ENCODE measurements at places on chromosomes 12 and 14. TPM values are rescaled to one million over a fixed set of nuclear protein-coding genes. Genes with fewer than 3 reads are reported as not detected.

KCNA1 gene
- not detected for total RNA-seq

NFE2 gene
- total RNA-seq, result not detected

FGF23 gene
- total RNA-seq, result not detected

AP5M1 gene
- 73.5 TPM for total RNA-seq

KCNJ8 gene
- 2.1 TPM for total RNA-seq

BICD1 gene
- 64.0 TPM for total RNA-seq

CNTN1 gene
- 2.0 TPM for total RNA-seq

NXPH4 gene
- 0.40 TPM for total RNA-seq

C14orf180 gene
- total RNA-seq, result not detected

CDCA3 gene
- total RNA-seq, result 1.3 TPM

ERC1 gene
- 79.3 TPM for total RNA-seq

DNA sequence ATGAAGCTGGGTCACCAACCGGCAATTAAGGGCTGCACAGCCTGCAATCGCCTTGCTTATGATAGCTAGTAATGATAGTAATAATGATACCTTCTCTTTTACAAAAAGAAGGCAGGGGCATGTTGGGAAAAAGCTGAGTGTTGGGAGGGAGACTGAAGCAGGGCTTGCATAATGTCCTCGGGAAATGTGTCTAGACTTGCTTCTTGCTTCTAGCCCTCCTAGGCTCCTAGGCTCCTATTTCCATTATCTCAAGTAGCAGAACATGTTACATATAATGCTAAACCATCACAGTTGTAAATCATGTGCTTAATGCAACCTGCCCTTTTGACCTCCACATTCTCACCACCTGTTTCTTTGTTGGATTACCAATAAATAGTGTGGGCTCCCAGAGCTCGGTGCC lies 18.7 kb downstream of the RERGL start:
- no peak for DNase-seq

DNA sequence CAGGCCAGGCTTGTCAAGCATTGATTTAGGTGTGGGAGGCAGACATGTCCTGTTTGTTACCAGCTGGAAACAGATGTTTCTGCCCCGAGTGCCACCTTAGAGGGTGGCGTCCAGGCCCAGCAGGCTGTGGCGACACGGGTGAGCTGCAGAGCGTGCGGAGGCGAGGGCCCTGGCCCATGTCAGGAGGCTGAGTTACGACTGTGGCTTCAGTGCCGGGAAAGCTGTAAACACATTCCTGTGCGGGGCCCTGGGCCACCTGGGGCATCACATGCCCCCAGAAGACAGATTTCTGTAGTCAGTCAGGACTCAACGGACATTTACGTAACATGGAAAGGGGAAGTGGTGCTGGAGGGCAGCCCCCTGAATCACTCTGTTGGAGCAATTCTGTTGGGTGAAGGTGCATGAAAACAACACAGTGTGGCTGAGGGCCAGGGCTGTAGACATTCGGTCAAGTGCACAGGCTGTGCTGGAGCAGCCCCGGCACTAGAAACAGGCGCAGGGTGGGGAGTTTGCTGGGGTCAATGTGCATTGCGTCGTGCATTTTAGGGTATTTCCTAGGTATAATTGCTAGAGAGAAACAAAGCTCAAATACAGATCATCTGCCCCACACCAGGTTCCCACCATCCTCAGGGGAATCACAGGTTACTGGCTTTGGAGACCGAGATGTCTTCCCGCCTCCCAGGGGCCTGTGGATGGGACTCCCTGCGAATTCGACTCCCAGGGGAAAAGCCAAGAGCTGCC lies 291.8 kb downstream of the TMEM121 start:
- no peak for DNase-seq

DNA sequence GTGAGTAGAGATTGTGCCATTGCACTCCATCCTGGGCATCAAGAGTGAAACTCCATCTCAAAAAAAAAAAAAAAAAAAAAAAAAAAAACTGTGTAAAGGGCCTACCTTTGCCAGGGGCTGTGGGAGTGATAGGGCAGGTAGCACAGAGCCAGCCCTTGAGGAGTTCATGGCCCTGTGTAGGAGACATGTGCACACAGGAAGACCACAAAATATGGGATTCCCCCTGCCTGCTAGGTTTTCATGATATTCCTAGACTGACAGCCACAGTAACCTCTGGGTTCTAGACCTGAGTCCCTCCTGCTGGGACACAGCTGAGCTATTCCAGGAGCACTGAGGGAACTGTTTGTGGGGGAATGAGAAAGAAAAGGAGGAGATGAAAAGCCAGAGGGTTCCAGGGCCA lies 8.3 kb upstream of the SPTSSA start:
- DNase-seq, result no peak

DNA sequence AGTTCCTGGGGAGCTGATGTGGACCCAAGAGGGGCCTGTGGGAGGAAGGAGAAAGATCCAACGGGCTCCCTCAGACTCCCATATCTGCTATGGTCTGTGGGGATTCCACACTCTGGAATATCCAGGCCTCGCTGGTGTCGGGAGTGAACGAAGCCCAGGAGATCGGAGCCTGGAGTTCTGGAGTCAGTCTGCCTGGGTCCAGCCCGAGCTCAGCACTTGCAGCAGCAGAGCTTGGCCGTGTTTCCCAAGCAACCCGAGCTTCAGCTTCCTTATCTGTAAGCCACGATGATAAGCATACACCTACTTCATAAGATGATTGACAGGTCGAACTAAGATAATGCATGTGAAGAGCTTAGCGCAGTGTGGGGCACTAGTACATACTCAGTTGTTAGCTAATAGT lies 10.1 kb downstream of the LTBP2 start:
- DNase-seq, result no peak

DNA sequence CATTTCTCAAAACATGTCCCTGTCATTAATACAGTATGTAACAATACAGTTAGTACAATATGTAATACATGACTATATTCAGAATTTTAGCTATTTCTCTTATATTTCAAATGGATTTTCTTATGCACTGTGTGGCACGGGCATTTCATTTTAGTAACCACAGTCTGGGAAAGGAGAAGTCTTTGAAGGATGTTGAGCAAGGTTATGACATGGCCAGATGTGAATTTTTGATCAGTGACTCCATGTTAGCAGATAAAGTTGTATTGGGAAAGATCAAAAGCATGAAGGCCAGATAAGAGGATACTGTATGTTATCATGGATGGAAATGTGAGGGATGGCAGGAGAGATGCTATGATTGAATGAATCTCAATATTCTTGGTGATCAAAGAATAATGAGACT lies 285.2 kb downstream of the NAV3 start:
- no peak for DNase-seq

GRCh38 chr12:32198555-32198954 lies 91.9 kb downstream of the BICD1 start:
- DNase-seq, result peak; percentile 61

- DNase-seq, result no peak
Measured at GRCh38 chr12:93061473-93062419, 132.7 kb upstream of the EEA1 start.

GRCh38 chr12:103858953-103859601 lies 18.0 kb upstream of the NT5DC3 start:
- DNase-seq, result peak; percentile 99

GRCh38 chr12:110533607-110534006 lies 31.5 kb downstream of the RAD9B start:
- DNase-seq, result no peak

DNA sequence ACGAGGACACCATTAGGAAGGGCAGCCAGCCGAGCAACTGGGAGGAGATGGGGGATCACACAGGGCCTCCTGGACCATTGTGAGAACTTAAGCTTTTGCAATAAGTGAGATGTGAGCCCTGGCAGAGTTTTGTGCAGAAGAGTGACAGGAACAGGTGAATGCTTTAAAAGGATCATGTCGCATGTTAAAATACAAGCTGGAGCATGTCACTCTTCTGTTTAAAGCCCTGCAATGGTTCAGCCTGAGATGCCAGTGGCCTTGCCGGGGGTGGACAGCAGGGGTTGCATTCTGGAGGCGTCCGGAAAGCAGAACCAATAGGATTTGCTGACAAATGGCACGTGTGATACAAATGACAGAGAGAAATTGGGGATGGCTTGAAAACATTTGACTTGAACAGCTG lies 137.5 kb upstream of the RFLNA start:
- no peak for DNase-seq

- peak; percentile 23 for DNase-seq
Measured at GRCh38 chr14:30620178-30620577, 1.9 kb upstream of the SCFD1 start.

DNA sequence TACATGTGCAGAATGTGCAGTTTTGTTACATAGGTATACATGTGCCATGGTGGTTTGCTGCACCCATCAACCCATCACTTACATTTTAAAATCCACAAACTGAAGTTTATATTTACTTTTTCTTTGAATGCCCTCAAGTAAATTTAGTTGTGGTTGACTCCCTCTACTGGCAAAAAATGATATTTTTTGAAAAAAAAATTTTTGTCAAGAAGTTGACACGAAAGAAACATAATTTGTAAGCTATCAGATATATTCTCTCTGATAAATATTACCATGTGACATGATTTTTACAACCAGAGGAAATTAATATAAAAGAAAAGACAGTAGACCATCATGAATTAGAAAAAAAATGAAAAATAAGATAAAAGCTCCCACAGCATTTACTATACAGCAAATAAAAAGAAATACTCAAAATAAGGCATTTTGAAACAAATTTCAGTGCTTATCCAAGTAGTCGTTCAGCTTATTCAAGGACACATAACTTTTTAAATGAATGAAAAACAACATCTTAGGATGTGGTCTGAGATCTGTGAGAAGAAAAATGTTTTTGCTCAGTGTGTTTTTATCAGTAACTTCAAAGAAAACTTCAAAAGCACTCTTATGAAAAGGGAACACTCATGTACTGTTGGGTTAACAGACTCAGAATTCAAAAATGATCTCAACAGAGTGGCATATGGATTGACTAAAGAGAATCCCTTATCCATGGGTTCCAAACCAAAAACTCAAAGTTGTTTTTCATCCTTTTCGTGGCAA lies 30.0 kb upstream of the GRIP1 start:
- peak; percentile 32 for DNase-seq

GRCh38 chr12:9725213-9725870 lies 7.6 kb downstream of the CLECL1 start:
- DNase-seq, result no peak

GRCh38 chr12:130405332-130405731 lies 67.6 kb downstream of the PIWIL1 start:
- DNase-seq, result no peak

DNA sequence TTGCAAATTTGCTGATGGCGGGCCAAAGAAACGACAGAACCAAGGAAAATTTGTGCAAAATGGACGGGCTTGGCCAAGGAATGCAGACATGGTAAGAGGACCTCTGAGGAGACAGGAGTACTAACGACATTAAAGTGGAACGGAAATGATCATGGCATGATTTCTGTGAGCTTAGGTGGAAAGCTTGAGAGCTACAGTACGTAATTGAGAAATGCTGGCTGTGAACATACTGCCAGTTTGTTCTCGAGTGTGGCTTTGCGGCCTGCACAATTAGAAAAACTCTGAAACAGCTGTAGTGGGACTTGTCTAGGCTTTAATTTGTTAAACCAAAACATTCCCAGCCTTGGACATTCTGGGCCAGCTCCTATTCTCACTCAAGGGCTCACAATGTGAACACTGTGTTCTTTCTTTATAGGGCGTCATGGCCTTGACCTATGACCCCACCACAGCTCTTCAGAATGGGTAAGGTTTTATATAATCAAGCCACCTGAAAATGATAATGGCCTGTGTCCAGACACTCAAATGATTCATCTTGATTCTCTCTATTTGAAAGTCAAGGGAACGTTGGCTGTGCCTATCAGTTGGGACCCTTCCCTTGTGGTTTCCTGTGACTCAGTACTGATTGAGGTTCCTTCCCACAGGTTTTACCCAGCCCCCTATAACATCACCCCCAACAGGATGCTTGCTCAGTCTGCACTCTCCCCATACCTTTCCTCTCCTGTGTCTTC lies 48.5 kb downstream of the BAZ2A start:
- peak; percentile 12 for DNase-seq

DNA sequence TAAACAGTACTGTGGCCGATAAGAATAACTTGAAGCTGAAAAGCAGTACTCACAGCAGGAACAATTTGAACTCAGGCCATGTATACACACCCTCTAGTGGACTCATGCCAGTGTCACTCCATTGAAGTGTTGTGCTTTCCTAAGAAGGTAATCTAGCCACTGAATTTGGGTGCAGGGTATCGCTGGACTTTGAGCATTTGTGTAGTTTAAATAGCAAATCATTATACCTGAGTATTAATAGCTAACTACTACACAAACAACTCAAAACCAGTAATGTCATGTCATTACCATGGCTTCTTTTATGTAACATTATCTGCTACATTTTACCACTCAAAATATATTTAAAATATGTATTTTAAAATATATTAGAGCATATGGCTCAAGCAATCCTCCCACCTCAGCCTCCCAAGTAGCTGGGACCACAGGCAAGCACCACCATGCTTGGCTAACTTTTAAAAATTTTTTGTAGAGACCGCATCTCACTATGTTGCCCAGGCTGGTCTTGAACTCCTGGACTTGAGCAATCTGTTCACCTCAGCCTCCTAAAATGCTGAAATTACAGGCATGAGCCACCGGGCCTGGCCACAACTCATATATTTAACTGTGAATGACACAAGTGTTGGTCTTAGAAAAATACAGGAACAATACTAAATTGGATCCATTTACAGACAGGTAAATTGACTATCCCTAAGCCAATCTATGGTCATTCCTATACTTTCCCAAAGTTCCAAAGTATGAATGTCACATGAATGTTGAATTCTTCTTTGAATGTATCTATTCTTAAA lies 25.6 kb upstream of the ARID4A start:
- DNase-seq, result peak; percentile 93

DNA sequence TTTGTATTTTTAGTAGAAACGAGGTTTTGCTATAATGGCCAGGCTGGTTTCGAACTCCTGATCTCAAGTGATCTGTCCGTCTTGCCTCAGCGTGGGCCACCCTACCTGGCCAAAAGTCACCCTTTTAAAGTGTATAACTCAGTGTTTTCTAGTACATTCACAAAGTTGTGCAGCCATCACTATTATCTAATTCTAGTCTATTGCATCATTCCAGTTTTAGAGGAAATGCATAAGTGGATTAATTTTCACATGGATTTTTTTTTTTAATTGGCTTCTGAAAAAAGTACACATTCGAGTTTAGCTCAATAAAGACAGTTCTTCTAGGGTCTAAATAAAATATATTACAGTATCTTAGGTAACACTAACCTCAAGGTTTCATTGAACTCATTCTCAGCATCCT lies 3.7 kb downstream of the DEPDC4 start:
- DNase-seq, result no peak

- DNase-seq, result no peak
Measured at GRCh38 chr12:132818562-132818961, 10.1 kb downstream of the GOLGA3 start.

DNA sequence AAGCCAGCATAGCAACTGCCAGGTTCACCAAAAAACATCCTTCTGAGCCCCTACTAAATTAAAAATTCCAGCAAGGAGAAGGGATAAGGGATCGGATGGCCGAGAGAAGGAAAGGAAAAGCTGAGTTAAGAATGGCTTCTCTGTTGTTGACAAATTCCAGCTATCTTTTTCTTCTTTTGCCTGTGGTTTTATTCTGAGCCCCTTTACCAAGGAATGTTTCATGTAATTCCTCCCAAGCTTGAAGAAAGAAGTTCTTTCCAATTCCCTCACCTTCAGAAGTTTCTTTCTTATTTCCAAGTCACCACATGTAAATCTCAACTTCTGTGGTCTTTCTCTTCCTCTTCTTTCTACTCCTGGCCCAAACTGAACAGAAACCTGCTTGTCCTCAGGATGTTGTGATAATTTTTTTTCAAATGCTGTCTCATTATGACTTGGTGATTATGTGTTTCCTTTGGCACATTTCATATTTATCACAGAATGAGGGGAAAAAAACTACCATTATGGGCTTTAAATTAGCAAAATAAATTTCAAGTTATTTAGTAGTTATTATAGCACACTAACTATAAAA lies 40.0 kb downstream of the FGD6 start:
- no peak for DNase-seq

- no peak for DNase-seq
Measured at GRCh38 chr12:4120316-4120917, 153.1 kb upstream of the CCND2 start.

Data from renal cortical epithelial cell (primary cell).